Occipital lobe (tissue), 3 donors: ENCODE measurements at places on chromosomes 3 and 15.

- no peak for DNase-seq
These were observed 386.7 kb downstream of the RSL24D1 start for GRCh38 chr15:54810031-54810430.

DNA sequence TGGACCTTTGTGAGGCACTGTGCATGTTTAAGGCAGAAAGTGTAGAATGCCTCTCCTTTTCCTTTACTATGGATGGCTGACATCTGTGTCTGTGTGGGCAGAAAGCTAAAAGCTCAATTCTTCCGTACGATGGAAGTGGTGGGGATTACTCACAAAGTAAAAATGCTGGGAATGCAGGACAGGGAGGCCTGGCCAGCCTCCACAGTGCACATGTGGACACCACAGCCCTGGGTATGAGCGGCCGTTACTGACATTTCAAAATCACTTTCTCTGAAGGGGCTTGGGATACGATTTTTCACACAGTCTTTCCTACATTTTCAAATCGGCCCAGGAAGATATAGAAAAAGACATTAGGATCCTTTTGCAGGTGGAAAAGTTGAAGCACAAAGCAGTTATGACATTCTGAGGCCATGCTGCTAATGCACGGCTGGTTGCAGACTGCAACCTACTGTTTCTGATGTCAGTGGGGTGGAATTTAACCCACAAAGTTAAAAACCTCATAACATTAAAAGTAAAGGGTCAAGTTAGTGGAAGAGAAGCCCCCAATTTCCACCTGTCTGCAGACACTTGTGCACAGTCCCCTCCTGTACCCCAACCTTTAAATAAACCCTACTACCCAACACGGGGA is 27.9 kb downstream of the EHD4 start:
- DNase-seq, result no peak

DNA sequence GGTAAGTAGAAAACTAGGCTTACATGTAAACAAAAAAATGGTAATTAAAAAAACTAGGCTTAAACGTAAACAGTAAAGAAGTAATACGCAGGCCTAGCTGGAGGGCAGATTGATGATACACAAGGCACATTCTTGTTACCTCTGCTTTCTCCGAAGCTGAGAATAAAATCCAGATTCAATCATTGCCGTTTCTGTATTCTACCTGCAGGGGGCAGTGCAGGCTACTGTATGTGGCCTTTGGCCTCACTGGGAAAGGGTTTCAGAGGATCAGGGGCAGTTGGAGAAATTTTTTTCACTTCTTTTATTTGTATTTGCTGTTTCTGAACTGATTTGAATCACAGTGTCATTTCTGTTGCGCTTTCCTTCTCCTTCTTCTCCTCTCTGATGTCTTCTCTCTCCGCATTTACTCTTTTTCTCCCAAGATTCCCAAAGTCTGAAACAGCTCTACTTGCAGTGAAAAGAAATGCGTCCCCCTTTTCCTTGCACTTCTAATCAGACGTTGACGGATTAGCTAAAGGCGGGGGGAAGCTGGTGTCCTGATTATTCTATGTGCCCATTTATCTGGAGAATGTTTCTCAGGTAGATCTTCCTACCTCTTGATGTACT is 67.1 kb upstream of the MCTP2 start:
- DNase-seq, result no peak

- DNase-seq, result no peak
These were observed 34.7 kb upstream of the MRPS22 start for GRCh38 chr3:139309061-139309591.

GRCh38 chr3:10775828-10776227 is 40.2 kb upstream of the SLC6A11 start:
- no peak for DNase-seq

DNA sequence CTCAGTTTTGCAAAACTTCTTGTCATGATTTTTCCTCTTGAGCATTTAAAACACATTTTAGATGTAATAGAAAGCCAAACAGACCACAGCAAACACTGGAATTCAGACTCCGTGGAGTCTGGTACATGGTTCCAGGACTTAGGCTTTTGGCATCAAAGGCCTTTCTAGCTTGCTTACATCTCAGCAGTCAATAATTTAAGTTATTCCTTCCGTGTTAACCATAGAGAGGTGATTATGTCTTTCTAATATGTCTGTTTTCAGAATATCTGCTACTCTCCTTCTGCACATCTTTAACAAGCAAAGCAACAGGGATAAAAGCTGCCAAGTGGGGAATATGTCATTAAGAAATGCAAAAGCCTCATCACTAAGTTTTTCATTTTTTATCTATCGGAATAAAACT is 171.7 kb upstream of the CRBN start:
- DNase-seq, result no peak

DNA sequence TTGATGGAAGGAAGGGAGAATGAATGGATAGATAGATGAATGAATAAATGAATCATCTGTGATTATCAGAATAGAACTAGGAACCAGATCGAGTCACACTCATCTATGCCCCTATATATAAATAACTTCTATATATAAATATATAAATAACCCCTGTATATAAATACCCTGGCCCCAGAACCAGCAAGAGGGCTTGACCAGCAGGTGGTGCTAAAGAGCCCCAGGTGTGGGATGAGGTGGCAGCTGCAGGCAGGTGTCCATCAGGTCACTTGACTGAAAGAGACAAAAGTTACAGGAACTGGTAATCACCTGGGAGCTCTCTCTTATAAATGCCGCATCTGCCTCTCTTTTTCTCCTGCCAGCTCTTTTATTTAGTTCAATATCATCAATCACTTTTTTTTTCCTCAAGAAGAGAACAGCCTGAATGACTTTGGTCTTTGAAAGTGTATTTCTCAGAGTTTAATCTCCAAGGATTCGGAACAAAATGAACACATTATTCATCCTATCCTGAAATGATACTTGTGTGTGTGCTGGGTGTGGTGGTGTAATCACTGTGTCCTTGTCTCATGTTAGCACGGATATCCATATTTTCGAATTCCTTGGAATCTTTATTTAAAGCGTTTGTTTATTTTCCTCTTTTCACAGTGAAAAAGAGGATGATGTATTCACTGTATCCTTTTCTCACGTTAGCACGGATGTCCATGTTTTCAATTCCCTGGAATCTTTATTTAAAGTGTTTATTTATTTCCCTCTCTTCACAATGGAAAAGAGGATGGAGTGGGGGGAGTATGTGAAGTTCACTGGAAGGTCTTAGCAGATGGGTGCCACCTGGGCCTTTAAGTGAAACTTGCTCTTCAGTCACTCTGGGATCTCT is 35.4 kb upstream of the ATG7 start:
- no peak for DNase-seq

- DNase-seq, result no peak
These were observed 313.5 kb downstream of the PYDC2 start for GRCh38 chr3:191774485-191774884.

GRCh38 chr3:100869787-100870186 is 123.4 kb downstream of the ABI3BP start:
- no peak for DNase-seq

- no peak for DNase-seq
These were observed 156.1 kb downstream of the STAG1 start for GRCh38 chr3:136595913-136596697.

DNA sequence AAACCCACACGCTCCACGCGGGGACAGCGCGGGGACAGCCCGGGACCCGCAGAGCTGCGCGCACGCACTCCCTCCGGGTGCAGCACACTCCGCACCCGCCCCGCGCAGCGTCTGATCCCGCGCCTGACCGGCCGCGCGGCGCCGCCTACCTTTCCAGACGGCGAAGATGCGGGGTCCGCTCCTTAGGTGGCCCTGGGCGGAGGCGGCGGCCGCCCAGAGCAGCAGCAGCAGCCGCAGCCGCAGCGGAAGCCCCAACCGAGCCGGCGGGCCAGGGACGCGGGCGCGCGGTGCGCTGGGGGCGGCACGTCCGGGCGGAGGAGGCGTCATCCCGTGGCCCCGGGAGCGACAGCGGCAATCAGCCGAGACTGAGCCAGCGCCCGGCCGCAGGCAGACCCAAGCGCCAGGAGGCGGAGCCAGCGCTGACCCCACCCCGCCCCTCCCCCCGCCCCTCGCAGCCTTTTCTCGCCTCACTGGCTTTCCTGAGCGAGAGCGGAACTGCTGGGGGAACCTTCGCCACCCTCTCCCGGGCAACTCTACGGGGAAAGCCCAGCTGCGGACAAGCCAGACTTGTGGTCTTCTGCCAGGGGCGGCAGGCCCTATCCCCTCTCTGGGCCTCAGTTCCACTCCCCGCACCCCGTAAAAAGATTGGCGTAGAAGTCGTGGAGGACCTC is at the start of gene SEMA7A:
SEMA7A (minus strand) TSS at position 367 of the 671 bp plus-strand sequence; CDS start at position 327, 40 bp downstream.
- DNase-seq, result peak; percentile 91

GRCh38 chr3:16448639-16449070 is 64.8 kb downstream of the RFTN1 start:
- peak; percentile 59 for DNase-seq

DNA sequence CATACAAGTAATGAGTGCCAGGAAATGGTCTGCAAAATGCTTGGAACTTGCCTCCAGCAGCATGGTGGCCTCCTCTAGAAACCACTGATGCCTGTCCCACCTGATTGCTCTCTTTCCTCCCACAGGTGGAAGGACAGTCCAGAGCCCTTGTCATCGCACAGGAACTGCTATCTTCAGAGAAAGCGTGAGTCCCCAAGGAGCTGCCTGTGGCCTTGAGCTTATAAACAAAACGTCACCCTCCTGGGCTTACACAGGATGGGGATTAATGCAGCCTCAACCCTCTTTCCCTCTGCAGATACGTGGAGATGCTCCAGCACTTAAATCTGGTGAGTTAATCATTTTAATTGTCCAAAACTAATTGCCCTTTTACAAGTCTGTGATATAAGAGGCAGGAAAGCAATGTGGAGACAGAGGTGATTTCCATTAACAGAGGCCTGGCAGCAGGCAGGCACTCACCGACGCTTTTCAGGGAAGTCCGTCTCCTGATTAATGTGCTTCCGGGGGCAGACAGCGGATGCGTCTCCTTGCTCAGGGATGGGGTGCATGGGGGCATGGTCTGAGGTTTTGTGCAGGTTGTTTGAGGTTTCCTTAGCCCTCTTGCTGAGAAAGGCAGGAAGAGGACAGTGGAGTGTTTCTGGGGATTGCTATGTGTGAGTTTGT is 61.8 kb downstream of the FGD5 start:
- no peak for DNase-seq

DNA sequence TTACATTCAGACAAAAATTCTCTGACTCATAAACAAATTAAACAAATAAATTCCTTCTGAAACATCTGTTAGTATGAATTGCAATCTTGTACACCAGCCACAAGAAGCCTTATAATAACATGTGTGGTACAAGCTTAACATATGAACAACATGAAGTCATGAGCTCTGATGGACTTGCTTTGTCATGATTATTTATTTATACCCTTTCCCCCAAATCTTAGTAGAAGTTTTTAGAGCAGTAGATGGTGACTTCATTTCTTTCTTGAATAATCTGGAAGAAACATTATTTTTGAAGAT is 633.4 kb downstream of the EPHA3 start:
- no peak for DNase-seq

DNA sequence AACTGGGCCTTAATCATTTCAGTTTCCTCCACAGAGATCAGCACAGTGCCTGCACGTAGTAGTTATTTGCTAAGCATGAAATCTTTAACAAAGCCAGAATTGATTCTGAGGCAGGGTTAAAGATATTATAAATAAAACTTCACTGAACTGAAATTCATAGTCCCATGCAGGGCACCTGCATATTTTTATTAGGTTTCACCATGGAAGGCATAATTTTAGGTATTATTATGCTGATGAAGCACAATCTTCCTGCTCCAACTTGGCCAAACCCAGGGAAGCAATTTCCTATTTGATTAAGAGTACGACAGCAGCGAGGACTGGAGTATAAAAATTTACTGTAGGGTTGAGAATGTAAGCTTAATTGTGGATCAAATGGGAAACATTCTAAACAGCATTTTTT is 1070.4 kb upstream of the CFAP20DC start:
- DNase-seq, result no peak

DNA sequence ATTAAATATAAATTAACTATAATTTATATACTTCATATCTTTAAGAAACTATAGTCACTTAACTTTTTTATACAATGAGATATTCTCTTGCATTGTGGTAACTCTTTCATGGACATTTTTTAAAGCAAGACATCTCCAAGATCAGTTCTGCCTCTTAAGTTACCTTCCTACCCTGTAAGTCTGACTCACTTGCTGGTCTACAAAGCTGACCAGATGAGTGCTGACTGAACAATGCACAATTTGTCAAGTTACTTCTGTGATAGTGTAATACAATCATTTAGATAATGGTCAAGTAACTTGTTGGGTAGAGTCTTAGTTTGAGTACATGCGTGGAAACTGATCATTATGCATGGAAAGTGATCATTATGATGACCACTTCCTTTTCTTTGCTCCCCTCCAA is 145.9 kb downstream of the MEIS2 start:
- no peak for DNase-seq

DNA sequence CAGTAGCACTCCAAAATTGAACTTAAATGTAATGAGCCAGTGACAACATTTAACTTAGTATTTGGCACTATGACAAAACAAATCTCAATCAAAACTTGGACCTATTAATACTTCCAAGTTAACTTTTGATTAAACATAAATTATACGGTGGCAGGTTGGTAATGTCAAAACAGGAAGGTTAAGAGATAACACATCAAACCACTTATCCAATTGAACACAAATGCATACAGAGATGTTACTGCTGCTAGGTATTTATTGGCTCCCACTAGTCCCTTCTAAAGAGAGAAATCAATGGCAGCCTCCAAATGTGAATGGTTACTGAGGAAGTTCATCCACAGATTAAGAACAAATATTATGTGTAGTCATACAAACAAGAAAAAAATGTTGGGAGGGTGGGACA is 1.8 kb downstream of the GSK3B start:
- no peak for DNase-seq

GRCh38 chr3:50294492-50295403 is 2.5 kb upstream of the IFRD2 start:
- no peak for DNase-seq

DNA sequence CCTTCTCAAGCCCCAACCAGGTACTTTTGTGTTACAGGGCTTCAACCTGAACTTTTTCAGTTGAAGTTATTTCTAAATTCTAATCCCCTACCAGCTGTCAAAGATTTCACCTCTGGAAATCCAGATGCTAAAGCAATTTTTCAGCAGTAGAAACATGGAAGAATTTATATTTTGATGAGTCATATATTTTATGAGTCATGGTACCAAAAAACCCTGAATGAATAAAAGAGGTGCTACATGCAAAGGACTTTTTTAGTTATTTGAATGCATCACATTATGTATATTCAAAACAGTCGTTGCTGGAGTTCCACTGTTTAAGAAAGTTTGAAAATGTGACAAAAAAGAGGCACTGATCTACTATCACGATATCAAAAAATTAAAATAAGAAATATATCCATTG is 96.0 kb upstream of the ZNF385D start:
- DNase-seq, result no peak

DNA sequence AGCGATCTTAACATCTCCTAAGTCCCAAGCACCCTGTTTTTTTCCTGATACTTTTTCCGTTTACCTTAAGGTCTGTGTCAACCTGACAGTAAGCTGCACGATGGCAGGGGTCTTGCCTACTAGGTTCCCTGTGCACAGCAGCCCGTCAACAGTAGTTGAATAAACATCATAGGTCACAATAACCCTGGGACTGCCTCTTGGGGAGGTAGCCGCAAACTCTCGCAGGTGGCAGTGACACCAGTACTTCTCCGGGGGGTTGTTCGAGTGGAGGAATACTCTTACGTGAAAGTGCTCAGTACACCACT is 365 bp upstream of the PDCD6IP start:
- no peak for DNase-seq
